Right atrium auricular region (tissue), 2 donors: ENCODE measurements at places on chromosomes 13 and 19.

GRCh38 chr19:13764101-13764807 is at the start of gene MRI1:
Gene MRI1 (plus strand): TSS chr19:13764522. CDS start chr19:13764589, 67 bp downstream.
- peak; percentile 80 for DNase-seq

GRCh38 chr19:56126983-56127780 is 6.1 kb upstream of the ZNF787 start:
- no peak for DNase-seq

DNA sequence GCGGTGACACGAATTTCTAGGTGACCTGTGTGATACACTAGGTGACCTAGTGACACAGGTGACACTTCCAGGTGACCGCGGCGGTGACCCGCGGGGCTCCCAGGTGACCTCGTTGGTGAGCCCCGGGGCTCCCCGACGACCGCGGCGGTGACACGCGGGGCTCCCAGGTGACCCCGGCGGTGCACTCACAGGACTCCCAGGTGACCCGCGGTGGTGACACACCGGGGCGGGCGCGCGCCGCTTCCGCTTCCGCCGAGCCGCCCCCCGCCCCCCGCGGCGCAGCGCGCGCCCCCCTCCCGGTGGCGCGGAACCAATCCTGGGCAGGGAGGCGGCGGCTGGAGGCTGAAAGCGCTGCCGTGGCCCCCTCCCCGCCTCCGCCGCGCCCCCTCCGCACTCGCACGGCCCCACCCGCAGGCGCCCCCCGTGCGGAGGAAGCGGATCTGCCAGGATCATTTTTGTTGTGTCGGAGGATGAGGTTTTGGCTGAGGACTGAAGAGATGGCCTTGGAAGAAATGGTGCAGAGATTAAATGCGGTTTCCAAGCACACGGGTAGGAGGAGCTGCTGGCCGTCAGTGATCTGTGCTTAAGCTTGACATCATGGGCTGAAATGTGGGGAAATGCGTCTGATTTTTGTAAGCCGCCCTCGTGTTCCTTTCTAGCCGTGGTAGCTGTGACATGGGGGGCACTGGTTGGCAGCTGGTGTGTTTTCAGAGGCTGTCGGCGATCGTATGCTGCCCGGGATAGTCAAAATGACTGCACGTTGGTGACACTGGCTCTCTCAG is at the start of gene MCF2L:
MCF2L (plus strand) TSS at position 305 of the 782 bp plus-strand sequence; CDS start at position 471, 166 bp downstream.
- DNase-seq, result no peak

DNA sequence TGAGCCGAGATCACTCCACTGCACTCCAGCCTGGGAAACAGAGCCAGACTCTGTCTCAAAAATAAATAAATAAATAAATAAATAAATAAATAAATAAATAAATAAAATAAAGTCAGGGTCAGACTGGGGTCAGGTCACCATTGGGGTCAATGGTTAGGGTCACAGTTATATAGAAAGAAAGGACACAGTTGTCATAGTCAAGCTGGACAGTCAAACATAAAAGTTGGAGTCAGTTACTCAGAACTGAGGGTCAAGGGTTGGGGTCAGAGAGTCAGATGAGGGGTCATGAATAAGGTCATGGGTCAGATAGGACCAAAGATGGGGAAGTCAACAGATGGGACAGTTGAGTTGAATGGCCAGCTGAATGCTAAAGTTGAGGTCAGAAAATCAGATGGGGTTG is 16.7 kb upstream of the EPOR start:
- no peak for DNase-seq

DNA sequence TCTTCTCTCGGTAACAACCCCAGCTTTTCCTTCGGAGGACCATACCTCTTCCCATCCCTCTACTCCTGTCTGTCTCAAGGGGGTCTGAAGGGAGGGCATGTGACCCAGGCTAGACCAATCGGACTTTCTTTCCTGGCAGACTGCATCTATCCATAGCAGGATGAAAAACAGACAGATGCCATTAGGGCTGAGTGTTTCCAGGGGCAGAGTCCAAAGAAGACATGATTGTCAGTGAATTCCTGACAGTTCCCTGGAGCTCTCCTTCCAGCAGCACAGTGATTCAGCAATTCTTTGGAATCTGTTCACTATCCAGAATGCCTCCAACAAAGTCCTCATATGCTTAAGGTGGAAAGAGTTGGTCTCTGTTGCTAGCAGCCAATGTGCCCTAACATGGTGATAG is 189.8 kb downstream of the KCTD12 start:
- no peak for DNase-seq
